ENCODE measurements at places on chromosomes 11 and 22.

- no peak for DNase-seq
These were observed 23.3 kb upstream of the FAM181B start for GRCh38 chr11:82756765-82757639.

- no peak for DNase-seq
These were observed 45.8 kb downstream of the OSBPL5 start for GRCh38 chr11:3119141-3119821.

DNA sequence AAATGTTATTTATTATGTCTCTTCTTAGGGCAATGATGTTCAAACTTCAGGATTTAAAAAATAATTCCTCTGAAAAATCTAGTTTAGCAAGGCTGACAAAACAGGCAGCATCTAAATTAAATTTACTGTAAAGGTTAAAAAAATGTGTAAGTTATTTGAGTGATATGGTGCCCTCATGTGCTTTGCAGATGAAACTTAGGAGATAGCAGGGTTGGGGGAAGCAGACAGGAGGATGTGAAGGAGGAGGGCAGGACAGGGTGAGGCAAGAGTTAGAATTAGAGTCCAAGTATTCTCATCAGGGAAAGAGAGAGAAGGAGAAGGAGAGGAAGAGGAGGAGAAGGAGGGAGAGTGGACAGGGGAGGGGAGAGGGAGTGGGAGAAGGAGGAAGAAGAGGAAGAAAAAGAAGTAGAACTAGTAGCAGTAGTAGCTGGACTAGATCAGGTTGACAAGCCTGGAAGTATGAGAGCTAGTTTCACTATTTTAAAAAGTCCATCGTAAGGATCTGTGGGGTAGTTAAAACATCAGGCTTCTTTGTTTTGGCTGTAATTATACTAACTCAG is 141.2 kb upstream of the SESN3 start:
- DNase-seq = no peak

DNA sequence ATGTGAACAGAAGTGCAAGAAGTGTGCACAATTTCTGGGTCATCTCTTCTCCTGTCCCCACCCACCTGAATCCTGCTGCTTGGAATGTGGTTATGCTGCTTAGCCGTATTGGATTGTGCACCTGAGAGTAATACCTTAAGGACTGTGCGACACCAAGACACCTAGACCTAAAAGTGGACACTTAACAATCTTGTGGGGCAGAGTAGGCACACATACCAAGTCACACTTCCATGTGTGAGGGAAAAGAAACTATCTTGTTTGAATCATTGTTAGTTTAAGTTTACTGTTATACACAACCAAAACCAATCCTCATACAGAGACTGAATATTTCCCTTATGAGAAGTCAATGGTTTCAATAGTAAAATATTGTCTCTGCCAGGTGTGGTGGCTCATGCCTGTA is 93.7 kb downstream of the CCDC83 start:
- no peak for DNase-seq

GRCh38 chr22:42919199-42919598 is 62.1 kb upstream of the ARFGAP3 start:
- no peak for DNase-seq

DNA sequence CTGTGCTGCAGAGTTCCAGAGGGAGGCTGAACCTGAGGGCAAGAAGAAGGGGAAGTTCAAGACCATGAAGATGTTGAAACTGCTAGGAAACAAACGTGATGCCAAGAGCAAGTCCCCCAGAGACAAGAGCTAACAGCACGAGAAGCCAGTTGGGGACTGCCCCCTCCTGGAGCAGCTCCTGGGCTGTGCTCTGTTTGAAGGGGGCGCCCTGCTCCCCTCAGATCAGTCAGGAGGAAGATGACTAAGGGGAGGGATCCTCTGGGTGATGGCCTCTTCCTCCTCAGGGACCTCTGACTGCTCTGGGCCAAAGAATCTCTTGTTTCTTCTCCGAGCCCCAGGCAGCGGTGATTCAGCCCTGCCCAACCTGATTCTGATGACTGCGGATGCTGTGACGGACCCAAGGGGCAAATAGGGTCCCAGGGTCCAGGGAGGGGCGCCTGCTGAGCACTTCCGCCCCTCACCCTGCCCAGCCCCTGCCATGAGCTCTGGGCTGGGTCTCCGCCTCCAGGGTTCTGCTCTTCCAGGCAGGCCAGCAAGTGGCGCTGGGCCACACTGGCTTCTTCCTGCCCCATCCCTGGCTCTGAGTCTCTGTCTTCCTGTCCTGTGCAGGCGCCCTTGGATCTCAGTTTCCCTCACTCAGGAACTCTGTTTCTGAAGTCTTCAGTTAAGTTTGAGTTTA is 12.6 kb downstream of the C22orf23 start:
- no peak for DNase-seq

GRCh38 chr11:123091506-123091905 is 29.6 kb upstream of the HSPA8 start:
- no peak for DNase-seq

GRCh38 chr11:125674210-125674609 is 6.4 kb downstream of the ACRV1 start:
- no peak for DNase-seq

DNA sequence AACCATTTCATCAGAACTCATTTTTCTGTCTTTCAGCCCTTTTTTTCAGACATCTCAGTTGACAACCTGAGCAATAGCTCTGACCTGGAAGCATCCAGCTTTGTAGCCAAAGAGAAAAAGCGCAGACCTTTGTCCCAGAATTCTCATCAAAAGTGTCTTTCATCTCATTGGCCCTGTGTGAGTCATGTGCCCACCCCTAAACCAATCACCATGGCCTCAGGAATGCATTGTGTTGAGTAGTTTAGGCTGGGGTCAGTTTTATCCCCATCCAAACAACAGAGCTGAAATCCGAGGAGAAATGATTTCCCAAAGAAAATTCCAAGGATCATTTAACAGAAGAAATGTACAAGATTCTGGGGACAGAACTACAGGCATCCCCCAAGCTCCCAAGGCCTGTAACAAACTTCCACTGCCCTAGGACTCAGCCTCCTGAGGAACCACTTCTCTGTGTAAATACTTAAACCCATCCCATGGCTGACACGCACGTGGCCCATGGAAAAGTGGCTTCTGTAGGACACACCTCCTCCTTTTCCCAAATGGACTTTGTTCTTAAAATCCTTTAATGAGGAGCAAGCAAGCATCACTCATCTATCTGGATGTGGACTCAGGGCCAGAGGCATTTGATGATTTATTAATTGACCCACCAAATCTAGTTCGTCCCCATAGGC is 429.0 kb downstream of the SOX6 start:
- no peak for DNase-seq

DNA sequence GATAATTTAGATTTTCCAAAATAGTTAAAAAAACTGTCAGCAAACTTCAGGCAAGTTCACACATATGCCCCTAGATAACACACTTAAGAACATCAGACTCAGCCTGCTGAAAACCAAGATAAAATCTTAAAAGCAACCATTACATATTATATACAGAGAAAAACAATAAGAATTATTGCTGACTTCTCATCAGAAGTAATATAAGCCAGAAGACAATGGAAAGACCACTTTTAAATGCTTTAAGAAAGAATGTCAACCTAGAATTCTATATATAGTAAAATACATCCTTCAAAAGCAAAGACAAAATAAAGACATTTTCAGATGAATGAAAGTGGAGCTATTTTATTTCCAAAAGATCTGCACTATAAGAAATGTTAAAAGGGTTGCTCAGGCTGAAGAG is 37.8 kb upstream of the SC5D start:
- DNase-seq = no peak

DNA sequence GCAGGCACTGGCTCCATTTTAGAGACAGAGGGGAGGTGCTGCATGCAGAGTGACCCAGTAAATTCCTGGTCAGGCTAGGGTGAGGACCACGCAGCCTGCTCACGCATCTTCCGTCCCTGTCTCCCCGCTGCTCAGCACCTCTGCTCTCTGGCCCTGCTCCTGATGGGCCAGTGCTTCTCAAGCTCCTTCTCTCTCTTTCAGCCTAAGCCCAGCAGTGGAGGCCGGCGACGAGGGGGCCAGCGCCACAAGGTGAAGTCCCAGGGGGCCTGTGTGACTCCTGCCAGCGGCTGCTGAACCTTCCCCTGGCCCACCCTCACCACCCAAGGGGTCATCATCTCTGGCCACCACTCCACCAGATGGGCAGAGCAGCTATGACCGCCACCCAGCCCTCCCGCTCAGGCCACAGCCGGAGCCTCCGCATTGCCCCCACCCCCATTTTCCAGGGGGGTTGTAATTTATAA is 24.7 kb downstream of the GTPBP1 start:
- no peak for DNase-seq

Data from activated naive CD4-positive, alpha-beta T cell treated with Interleukin-2 at 50 U/mL for 16 hours (primary cell).